ENCODE measurements at places on chromosomes 4 and X.

- no peak for DNase-seq
Observed at GRCh38 chr4:11605597-11605996, 176.9 kb upstream of the HS3ST1 start.

- DNase-seq: no peak
Observed at GRCh38 chr4:140109737-140110136, 44.2 kb downstream of the MAML3 start.

DNA sequence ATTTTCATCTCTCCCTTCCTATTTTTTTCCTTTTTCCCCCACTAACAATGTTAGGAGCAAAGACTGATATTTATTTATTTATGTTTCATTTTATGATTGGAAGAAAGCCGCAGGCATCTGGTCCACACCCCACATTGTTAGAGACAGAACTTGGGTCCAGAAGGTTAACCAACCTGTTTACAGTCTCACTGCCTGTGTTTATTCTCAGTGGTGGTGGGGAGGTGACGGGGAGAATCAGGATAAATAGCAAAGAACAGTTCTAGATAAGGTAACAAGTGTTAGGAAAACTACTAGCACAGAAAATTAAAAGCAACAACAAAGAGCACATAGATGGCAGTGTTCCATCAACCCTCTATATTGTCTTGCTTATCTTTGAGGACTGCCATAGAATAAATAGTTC, 301.7 kb upstream of the DIPK2B start:
- DNase-seq: no peak

GRCh38 chrX:114924856-114925255, 92.6 kb downstream of the IL13RA2 start:
- no peak for DNase-seq

- no peak for DNase-seq
Observed at GRCh38 chr4:171793723-171794122, 19.5 kb upstream of the GALNTL6 start.

DNA sequence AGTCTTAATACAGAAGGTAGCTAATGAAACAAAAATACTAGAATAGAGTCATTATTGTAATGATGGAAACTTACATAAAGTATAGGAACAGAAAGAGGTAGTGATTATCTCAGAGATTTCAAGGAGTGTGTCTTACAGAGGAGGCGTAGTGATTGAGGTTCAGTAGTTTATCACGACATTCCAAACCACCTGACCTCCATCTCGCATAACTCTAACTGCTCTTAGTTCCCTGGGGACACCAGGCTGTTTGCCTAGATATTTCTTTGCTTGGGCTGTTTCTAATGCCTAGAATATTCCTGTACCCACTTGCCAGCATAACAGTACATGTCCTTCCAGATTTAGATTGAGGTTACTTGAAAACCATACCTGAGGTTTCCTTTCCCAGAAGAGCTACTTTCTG, 29.1 kb downstream of the STAG2 start:
- DNase-seq: no peak

- DNase-seq: peak; percentile 19
Observed at GRCh38 chr4:89001647-89002445, 55.1 kb downstream of the FAM13A start.

- DNase-seq: no peak
Observed at GRCh38 chrX:17820100-17820499, 41.0 kb downstream of the RAI2 start.

DNA sequence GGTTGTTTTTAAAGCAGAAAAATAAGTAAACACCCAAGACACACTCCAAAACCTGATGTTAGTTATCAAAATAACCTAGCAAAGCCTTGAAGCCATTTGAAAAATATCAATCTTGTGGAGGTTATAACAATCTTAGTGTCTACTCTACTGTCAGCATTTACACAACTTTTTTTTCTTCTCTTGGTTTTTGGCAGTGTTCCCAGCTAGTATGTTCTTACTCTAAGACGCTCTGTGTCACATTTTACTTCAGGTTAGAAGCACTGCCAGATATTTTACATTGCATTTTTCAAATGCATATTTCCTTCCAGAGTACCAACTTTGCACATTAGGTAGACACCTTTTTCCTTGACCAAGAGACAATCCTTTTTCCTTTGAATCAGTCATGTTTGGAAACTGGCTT, 114.0 kb upstream of the INPP4B start:
- DNase-seq: no peak

GRCh38 chr4:4729206-4729605, 130.3 kb upstream of the MSX1 start:
- no peak for DNase-seq

- no peak for DNase-seq
Observed at GRCh38 chr4:74044677-74045076, 6.2 kb upstream of the CXCL3 start.

DNA sequence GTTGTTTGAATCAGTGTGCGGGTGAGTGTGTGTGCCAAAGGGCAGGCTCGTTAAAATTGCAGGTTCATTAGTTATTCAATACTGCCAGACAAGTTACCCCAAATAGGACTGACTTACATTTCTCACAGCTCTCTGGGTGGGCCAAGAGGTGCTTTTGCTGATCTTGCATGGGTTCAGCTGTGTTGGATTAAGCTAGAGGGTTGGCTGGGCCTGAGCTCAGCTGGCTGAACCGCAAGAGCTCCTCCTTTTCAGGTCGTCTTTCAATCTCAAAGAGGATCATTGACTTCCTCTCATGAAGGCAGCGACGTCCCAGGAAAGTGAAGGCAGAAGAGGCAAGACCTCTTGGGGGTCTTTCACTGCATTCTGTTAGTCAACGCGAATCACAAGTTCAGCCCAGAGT, 343.3 kb upstream of the FRG1 start:
- no peak for DNase-seq

DNA sequence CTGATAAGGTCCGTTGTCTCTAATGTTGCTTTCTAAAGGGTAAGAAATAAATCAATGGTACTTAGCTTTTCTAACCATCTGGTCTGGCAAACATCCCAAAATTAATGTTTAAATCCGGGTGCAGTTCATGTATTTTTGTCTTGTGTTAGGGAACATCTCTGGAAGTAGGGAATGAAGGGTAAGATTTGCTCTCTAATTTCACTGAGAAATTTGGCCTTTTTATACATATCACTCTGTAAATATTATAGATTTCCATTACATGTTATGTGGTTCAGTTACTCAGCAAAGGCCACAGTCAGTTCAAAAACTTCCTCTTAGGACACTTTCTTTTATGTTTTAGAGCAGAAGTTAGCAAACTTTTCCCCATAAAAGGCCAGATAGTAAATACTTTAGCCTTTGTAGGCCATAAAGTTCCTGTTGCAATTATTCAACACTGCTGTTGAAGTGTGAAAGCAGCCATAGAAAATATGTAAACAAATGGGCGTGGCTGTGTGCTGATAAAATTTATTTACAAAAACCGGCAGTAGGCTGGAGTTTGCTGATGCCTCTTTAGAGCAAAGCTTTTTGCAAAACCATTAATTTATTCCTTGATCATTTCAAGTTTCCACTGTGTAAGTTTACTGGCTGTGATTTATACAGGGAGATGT, 218.1 kb downstream of the ANTXR2 start:
- DNase-seq: peak; percentile 41

GRCh38 chr4:141686879-141687278, 50.5 kb downstream of the IL15 start:
- DNase-seq: no peak

GRCh38 chrX:153960786-153961185, 10.8 kb downstream of the HCFC1 start:
- no peak for DNase-seq

GRCh38 chr4:173434231-173434630, 35.3 kb upstream of the SCRG1 start:
- no peak for DNase-seq

- no peak for DNase-seq
Observed at GRCh38 chr4:157804986-157805385, 367.8 kb downstream of the GASK1B start.

- no peak for DNase-seq
Observed at GRCh38 chr4:19187096-19187495, 1064.6 kb upstream of the SLIT2 start.

DNA sequence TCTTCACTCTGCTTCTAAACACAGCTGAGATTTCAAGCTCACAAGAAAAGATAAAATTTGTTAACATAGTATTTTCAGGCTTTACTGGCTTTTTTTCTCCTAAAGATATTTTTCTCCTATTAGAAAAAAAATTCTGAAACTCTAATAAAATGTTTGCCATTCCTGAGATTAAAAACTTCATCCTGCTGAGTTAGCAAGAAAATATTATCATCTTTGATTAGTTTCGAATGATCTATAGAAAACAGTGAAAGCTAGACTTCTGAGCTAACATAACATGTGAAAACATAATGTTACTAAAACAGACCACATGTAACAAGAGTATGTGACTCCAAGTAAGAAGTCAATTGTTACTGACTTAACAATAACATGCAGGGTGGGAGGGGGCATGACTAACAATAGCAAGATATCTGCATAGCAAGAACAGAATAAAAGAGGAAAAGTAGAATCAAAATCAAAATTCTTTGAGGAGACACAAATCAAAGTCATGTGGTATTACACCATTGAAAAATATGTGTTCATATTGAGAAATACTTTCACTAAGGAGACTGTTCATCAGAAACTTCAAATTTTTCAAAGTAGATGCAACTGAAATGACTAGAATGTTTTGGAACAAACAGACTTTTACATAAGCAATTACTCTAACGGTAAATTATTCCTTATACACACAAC, 14.5 kb downstream of the TBCK start:
- DNase-seq: no peak
